ENCODE measurements at places on chromosomes 4 and X.
A peak's percentile ranks its signal among the peaks of the same experiment; 100 is the strongest.

- no peak for DNase-seq
Observed at GRCh38 chr4:70678383-70678999, 9.8 kb upstream of the UTP3 start.

DNA sequence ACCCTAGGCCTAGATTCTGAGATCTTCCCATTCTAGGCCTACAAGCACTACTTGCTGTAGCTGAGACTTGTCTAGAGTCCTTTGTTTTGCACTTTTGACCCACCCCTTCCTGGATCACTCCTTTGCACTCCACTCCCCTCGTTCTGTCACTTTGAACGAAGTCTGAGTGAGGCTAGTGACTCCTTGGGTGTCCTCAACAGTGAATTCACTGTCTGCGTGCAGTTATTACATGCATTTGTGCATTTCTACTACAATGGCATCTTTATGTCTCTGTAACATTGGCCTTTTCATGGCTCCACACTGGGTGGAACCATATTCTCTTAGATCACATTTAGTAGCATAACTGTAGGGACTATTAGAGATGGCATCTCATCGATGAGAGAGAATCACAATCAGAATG is 50.5 kb downstream of the OCRL start:
- DNase-seq = no peak

- no peak for DNase-seq
Observed at GRCh38 chr4:23839279-23839678, 50.6 kb downstream of the PPARGC1A start.

- DNase-seq = no peak
Observed at GRCh38 chrX:47618923-47619485, 653 bp downstream of the SYN1 start.

- no peak for DNase-seq
Observed at GRCh38 chrX:140697618-140698017, 11.9 kb upstream of the LINC00632 start.

DNA sequence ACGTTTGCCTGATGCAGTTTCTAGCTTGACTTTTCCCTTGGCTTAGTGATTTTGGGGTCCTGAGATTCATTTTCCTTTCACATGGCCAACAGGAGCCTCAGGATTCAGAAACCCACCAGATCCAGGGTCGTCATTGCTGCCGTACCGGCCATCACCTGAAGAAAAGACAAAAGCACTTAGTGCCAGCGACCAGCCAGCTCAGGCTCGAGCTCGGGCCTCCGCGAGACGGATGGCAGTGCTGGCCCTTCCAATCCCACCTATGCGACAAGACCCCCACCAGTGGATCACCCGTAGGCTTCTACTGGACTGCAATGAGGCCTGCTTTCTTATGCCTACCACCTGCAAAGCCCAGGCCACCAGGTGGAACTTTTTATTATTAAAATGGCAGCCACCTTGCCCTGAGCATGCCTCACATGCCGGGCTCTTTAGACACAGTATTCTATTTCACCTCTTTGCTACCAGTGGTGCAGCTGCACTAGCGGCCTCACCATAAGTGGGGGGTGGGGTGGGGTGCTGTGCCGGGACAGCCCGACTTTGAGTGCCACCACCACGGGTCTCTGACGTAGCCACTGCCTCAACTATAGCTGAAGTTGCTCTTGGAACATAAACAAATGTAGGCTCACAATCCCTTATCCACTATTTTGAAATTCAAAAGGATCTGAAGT is 84.3 kb downstream of the MTMR1 start:
- DNase-seq = no peak

GRCh38 chrX:40260146-40260747 is 162.5 kb upstream of the BCOR start:
- DNase-seq = no peak

GRCh38 chr4:1375761-1376322 is 28.8 kb downstream of the UVSSA start:
- DNase-seq = no peak

DNA sequence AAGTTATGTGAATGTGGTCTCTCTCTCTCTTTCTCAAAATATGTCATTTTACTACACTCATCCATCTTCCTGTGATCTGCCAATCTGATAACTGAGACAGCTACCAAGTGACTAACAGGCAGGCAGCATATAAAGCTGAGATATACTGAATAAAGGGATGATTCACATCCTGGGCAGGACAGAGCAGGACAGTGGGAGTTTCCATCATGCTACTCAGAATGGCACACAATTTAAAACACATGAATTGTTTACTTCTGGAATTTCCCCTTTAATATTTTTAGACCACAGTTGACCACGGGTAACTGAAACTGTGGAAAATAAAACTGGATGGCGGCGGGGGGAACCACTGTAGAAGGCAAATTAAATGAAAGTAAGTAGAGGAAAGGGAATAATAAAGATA is 58.6 kb upstream of the DCTD start:
- no peak for DNase-seq

- no peak for DNase-seq
Observed at GRCh38 chr4:79625361-79625760, 217.3 kb upstream of the GK2 start.

DNA sequence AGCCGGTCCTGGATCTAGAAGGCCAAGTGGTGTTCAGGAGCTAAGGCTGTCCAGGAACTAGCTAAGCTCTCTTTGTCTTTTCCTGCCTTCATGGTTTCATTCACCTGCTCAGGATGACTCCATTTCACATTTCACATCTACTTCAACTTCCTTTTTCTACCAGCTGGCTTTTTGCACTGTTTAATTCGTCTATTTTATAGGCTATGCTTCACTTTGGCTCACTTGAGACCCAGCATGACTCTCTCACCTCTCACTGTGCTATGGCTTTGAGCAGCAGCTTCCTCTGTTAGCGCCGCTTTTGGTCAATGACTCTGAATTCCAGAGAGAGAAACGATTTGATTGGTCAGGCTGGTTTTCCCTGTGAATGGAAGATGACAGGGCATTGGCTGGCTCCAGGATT is 213.5 kb upstream of the CLNK start:
- DNase-seq = no peak

DNA sequence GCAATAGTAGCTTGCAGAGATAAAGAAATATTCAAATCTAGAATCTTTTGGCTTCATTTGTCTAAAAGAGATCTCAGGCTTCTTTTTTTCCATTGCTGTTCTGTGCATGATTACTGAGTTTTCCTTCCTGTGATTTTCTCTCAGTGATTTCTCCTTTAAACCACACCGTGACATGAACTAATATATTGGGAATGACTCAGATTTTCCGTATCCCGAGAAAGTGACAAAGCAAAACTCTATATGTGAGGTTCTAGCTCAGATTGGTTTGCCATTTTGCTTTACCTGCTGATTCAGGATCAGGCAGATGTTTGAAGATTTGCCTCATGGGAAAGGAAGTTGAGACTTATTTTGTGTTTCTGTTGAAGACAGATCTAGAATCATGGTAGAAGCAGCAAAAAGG is 59.4 kb downstream of the MTHFD2L start:
- no peak for DNase-seq

DNA sequence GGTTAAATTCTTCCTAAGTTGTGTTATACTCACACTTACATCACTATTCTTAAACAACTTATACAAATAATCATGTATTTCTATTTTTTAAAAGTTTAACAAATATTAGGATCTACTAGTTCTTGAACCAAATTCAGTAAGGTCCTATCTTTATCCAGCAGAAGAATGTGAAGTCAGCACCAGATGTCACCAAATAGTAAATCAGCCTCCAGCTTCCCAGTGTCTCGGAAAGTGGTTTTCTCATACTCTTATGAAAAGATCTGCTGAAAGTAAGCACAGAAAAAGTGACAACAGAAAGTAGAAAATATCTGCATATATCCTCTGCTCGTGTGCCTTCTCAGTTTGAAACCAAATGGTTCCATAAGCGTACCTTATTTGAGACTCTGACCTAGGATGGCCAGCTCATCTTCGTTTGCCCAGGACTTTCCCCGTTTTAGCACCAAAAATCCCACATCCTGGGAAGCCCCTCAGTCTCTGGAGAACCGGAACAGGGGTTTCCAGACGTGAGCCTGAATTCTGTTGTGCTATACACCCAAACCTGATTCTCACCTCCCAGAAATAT is 98.0 kb upstream of the DCLK2 start:
- DNase-seq = no peak

DNA sequence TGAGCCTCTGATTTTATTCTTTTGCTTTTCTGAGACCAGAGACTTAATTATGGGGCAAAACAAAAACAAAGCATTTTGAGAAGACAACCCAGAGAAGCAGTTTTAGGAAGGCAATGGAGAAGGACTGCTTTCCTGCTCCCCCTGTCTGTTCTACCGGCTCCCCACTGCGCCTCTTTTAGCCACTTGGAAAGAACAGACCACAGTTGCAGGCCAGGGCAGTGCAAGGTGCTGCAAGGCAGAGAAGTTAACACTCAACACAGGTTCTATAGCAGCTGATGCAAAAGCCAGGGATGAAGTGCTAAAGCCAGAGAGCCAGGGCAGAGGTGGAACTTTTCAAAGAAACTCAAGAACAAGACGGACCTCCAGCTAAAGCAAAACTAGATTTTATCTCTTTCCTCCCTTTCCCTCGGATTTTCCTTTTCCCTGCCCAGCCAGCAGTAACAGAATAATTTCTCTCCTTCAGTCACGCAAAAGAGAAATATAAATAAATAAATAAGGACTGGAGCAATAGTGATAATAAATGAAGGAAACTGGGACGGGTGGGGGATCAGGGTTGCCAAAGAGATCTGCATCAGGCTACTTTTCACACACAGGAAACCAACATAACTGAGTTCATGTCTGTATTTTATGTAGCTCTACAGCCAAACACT is 10.4 kb downstream of the SH3RF1 start:
- no peak for DNase-seq

DNA sequence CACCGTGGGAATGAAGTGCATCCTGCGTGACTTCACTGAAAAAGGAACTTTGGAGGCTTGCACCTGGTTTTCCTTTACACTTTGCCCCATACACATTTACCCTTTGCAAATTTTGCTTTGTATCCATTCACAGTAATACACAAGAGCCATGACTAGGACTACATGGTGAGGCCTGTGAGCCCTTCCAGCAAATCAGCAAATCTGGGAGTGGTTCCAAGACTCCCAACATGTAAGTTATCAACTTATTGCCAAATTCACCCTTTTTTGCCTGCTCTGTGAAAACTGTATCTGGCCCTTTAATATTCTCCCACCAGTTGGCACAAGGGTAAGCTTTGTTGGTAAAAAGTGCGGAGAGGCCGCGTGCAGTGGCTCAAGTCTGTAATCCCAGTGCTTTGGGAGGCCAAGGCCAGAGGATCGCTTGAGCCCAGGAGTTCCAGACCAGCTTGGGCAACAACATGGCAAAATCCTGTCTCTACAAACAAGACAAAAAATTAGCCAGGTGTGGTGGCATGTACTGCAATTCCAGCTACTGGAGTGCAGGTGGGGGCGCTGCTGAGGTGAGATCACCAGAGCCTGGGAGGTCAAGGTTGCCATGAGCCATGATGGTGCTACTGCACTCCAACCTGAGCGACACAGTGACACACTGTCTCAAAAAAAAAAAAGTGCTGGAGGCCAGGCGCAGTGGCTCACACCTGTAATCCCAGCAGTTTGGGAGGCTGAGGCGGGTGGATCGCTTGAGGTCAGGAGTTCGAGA is 5.0 kb downstream of the PRMT9 start:
- DNase-seq = no peak

DNA sequence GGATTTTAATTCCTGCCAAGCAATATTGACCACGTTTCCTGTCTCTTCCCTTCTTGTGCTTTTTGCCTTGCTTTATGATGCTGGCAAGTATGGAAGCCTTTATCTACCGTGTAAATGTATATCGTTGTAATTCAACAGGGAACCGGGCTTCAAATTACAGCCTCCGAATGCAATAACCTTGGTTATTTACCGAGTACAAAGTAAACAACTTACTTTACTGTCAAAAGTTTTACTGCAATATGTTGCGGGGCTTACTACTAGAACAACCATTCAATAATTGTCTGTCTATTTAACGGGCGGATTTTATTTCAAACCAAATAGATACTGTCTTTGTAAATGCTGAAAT is 73.1 kb downstream of the PALLD start:
- no peak for DNase-seq

- DNase-seq = no peak
Observed at GRCh38 chr4:40233227-40233626, 36.4 kb downstream of the RHOH start.

- no peak for DNase-seq
Observed at GRCh38 chr4:82140422-82140821, 233.4 kb downstream of the HNRNPD start.

DNA sequence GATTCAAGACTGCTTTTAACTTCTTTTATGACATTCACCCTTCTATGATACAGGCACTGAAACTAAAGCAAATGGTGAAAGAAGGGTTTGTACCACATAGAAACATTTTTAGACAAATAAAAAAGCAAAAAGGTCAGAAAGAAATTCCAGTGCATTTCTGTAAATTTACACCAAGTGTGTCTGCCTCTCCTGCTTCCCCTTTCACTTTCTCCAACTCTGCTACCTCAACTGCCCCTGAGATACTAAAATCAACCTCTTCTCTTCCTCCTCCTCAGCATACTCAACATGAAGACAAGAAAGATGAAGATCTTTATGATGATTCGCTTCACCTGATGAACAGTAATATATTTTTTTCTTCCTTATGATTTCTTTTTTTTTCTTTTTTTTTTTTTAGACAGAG is 187.9 kb downstream of the LRBA start:
- no peak for DNase-seq

DNA sequence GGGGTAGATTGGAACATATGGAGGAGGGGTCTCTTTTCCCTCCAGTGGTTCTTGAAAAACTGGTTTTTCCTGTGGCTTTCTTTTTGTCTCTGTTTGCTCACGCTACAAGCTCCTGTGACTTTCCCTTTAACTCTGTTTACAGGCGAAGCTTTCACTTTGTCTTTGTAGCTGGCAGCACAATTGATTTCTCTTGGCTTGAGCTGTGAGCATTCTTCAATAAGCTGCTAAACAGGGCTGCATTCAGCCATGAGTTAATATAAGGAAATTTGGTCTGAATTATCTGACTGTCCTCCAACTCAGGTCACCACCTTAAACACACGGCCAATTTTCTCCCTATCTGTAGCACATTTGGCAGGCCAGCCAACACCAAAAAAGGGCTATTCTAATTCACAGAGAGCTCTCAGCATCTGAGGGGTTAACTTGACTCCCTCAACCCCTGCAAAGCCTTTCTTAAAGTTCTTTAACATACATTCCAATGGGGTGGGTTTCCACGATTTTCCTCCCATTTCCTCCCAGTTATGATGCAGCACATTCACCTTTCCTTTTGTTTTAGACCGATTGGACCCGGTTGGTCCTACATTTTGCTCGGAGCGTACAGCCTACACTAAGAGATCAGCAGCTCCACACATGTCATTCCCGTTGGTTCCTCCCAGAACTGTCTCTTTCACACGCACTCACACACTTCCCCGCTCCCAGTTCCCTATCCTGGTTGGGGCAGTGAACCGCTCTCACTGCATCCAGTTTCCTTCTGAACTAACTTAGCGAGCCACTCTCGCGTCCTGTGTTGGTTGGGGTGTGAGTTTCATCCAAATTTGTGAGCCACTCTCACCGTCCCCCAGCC is 45.4 kb downstream of the UGT2A3 start:
- peak; percentile 25 for DNase-seq

DNA sequence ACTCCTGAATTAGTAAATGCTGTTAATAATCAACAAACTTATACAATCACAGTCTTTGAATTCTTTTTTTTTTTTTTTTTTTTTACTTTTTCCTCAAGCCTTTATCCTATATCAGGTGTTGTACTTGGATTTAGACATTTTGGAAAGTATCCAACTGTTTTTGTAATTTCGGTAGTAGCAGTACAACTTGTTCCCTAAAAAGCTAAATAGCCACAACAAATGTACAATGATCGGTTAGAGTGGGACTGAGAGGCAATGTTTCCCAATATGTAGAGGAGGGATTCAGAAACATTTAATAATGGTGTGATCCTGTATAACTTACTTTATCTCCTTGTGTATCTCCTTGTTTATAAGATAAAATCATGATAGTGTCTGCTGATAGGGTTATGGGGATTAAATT is 343.1 kb downstream of the GRID2 start:
- no peak for DNase-seq

- no peak for DNase-seq
Observed at GRCh38 chr4:185534511-185534865, 819 bp downstream of the PDLIM3 start.

All from NCI-H1417 treated with DMSO at 0.1 percent for 48 hours (cell line).